ENCODE measurements at places on chromosomes 7 and 10.

GRCh38 chr7:94190599-94191061 is 186.5 kb upstream of the BET1 start:
- DNase-seq: no peak

DNA sequence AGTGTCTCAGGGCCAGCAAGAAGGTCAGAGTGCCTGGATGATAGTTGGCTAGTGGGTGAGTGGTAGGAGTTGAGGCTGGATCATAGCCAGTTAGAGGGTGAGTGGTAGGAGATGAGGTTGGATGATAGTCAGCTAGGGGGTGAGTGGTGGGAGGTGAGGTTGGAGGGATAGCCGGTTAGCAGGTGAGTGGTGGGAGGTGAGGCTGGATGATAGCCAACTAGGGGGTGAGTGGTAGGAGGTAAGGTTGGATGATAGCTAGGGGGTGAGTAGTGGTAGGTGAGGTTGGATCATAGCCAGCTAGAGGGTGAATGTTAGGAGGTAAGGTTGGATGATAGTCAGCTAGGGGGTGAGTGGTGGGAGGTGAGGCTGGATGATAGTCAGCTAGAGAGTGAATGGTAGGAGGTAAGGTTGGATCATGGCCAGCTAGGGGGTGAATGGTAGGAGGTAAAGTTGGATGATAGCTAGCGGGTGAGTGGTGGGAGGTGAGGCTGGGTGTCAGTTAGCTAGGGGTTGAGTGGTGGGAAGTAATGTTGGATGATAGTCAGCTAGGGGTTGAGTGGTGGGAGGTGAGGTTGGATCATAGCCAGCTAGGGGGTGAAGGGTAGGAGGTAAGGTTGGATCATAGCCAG is 226.6 kb downstream of the SDK1 start:
- DNase-seq: no peak

DNA sequence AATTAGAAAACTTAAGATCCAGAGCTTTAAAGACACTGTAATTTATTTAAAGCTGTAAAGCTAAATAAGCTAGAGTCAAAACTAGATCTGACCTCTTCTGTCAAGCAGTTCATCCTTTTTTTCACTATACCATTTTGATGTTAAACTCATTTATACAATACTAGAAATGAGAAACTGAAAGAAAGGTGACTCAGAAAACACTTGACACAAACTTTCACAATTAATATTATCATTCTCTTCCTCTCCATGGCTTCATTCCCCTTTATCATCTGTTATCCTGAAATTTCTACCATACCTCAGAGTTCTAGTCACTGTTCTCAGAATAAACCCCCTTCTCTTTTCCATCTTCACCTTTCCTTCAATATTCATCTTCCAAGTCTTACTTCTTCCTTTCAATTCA is 1.3 kb downstream of the FIGNL1 start:
- DNase-seq: peak; percentile 72

DNA sequence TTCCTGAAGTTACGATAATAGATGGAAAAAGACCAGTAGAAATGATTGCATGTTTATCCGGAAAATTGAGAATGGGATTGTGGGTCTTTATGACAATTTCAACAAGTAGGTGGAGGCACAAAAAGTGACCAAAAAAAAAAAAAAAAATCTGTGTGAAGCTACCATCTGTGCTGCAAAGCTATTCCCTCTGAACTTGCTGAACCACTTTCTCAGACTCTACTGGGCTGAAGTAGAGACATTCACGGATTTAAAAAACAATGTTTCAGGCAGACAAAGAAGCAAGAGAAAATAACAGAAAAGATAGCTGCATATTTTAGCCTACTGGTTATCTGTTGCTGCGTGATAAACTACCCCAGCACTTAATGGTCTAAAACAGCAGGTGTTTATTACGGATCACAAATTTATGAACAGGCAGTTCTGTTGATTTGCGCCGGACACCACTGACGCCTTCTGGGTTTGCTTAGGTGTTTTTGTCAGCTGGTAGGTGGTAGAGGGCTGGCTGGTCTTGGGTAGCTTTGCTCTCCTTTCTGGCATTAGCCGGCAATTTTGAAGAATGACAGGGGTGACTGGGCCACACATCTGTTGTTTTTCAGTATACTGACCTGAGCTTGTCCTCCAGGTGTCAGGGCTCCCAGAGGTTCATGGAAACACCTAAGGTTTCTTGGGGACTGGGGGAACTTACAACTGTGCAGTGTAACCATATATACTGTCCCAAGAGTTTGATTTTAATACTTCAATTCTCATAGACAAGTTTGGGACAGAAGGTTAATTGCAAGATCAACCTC is 665.1 kb downstream of the CCSER2 start:
- no peak for DNase-seq
